ENCODE measurements at places on chromosomes 12 and 14.

- DNase-seq, result no peak
Measured at GRCh38 chr12:57047981-57048380, 1.9 kb downstream of the MYO1A start.

- DNase-seq, result no peak
Measured at GRCh38 chr12:131066207-131066885, 112.6 kb downstream of the ADGRD1 start.

DNA sequence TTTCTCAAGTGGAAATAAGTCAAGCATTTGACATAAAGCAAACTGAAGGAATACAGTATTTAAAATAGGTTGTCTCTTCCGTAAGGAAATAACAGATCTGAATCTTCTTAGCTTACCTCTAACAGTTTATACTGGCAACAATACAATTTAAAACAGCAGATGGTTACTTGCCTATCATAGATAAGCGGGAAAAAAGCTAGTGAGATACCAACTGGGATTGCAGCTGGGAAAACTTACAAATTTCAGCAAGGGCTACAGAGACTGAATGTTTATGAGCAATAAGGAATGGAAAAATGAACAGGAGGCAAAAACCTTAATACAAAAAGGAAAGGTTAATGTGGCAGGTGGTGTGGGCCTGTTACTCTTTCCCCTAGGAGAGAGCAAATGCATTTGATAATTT, 220.0 kb downstream of the RASSF9 start:
- DNase-seq, result no peak

DNA sequence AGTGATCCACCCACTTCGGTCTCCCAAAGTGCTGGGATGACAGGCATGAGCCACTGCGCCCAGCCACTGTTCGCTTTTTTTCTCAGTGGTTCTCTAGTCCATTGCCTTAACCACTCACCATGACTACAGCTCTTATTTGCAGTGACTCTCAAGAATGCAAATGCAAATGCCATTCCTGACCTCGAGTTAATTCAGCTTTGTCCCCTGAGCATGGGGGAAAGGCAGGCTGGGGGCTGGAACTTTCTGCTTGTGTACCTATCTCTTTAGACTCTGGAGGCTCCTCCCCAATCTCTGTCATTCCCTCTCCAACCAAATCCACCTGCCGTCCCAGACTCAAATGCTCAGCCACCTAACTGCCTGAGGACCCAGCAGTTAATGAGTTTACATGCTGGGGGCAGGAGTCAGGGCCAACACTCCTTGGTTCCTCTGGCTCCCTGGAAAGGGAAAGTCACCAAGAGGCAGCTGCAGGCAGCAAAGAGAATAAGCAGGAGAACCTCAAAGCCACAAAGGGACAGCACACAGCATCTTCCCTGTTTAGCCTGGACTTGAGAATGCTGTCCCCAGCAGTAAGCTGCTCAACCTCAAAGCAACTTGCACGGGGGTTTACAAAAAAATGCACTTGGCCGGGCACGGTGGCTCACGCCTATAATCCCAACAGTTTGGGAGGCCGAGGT, 5.3 kb upstream of the HNF1A start:
- DNase-seq, result no peak

DNA sequence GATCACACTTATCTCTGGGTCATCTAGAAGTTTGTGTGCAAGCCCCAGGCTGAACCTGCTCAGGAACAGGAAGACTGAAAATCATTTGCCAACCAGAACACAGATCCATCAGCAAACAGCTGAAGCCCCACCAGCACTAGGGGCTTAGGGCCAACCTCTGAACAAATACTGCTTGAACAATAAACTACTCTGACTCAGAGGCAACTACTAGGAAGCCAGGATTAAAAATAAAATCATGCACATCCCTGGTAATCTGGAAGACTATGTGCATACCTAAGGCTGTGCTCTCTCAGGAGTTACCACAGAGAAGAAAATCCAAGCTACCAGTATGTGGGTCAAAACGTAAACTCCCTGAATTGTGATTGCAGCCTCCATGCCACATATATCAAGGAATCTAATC, 15.9 kb downstream of the GALNT8 start:
- DNase-seq, result no peak

- DNase-seq, result no peak
Measured at GRCh38 chr14:104766863-104767633, 14.1 kb downstream of the SIVA1 start.

DNA sequence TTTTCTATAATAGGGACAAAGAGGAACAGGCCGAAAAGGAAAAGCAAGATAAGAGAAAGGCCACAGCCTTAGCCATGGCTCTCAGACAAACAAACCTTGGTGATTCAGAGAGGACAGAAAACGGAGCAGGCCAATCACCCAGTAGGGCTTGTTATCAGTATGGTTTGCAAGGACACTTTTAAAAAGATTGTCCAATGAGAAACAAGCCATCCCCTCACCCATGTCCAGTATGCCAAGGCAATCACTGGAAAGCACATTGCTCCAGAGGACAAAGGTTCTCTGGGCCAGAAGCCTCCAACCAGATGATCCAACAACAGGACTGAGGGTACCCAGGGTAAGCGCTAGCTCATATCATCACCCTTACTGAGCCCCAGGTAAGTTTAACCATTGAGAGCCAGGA, 243.8 kb upstream of the BTG1 start:
- no peak for DNase-seq

GRCh38 chr12:123120452-123121166, 30.3 kb downstream of the PITPNM2 start:
- no peak for DNase-seq

DNA sequence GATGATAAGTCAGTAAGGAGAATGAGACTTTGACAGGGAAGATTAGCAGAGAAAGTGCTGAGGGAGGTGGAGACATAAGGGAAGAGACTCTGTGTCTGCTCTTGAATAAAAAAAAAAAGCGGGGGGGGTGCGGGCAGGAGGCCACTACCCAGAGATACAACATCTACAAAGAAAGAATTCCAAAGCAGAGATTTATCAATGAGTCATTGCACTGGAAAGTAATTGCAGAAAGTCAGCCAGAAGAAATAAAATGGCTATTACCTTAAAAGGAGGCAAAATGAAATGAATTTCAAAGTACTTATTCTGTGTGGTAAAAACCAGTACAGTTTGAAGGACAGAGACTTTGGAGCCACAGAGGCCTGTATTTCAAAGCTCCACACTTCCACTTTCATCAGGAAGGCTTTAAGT, 267.1 kb upstream of the PRKD1 start:
- no peak for DNase-seq
